ENCODE measurements at places on chromosomes 16 and 17.

GRCh38 chr16:5619304-5619703 lies 521.7 kb upstream of the EEF2KMT start:
- no peak for DNase-seq

DNA sequence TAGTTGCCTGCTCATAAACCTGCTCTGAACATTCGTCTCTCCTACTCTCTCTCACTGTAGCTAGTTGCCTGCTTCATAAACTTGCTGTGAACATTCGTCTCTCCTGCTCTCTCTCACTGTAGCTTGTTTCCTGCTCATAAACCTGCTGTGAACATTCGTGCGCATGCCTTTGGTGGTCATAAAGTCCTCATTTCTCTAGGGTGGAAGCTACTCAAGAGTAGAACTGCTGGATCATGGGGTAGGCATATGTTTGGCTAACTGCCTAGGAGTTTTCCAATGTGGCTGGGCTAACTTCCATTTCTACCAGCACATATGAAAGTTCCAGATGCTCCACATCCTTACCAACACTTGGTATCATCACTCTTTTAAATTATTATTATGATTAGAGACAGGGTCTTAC lies 174.6 kb upstream of the RPH3AL start:
- DNase-seq = no peak

DNA sequence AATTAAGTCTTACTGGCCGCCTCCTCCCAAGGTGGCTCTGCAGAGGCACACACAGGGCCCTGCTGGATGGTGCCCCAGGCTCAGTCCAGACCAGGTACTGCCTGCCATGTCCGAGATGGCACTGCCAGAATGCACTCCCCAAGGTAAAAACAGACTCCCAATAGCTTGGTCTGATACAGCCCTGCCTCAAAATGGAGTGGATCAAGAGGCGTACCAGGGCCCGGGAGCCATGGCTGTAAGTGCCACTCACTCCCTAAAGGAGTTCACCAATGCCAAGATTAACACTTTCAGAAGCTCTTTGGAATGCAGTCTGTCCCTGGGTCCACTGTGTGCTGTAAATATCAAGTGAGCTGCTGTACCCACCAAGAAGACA lies 576 bp upstream of the MYO18A start:
- no peak for DNase-seq

GRCh38 chr16:4358236-4358635 lies 7.1 kb upstream of the PAM16 start:
- DNase-seq = no peak

GRCh38 chr17:81252326-81252986 lies 13.3 kb downstream of the NDUFAF8 start:
- no peak for DNase-seq

DNA sequence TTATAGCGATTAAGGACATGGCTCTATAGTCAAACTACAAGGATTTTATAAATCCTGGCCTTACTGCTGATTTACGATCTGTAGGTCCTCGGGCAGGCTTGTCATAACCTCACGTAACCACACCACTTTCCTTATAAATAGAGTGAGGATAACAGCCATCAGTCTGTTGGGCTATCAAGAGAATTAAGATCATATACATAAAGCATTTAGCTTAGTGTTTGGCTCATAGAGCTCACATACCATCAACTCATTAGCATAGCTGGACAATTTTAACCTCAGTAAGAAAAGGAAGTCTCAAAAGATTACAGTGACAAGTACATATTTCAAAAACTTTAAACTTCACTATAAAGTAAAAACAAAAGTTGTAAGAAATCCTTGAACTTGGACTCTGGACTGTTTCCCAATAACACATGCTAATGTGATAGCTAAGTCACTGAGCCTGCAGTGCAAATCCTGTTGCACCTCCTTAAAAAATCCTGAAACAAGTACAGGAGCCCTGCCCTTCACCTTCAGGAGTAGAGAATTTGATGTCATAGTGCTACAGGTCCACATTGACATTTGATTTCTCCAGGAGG lies 20.8 kb upstream of the CLEC3A start:
- no peak for DNase-seq

DNA sequence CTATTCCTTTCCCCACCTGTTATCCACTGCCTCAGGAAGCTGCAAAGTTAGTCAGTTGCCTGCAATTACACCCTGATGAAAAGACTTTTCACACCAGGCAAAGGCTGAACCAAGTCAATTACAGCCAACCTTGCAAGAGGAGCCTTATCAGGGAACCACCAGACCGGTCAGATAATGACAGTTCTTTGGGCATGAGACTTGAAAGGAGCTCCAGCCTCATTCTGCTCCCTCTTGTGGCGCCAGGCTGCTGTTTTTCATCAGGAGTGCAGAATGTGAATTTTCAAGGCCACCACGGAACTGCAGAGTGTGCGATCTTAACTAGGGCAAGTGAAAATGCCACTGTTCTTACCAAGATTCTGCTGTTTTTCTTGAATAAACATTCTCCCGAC lies 22.5 kb downstream of the DNAI2 start:
- peak; percentile 31 for DNase-seq

GRCh38 chr17:39688475-39688835 lies 598 bp upstream of the PGAP3 start:
- DNase-seq = no peak

- DNase-seq = no peak
These were observed 113.9 kb upstream of the TBX2 start for GRCh38 chr17:61285526-61286320.

GRCh38 chr17:51860954-51861561 lies 297.5 kb downstream of the CA10 start:
- no peak for DNase-seq

GRCh38 chr16:27312580-27313421 lies 973 bp upstream of the IL4R start:
- no peak for DNase-seq

- no peak for DNase-seq
These were observed 19.0 kb upstream of the JPT2 start for GRCh38 chr16:1659031-1659430.

DNA sequence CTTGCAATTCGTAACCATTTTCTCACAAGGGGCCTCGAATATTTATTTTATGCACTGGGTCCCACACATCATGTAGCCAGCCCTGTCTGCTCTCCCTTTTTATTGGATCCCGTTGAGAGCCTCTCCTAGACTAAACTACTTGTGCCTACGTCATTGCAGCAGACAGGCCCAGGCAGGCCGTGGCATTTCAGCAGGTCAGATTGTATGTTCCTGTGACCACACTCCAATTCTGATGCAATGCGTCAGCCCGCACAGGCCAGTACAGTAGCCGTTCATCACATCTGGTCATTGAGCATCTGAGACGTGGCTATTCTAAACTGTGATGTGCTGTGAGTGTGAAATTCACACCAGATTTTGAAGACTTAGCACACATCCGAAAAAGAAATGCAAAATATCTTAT lies 42.2 kb downstream of the ABAT start:
- no peak for DNase-seq

- DNase-seq = no peak
These were observed 335.3 kb downstream of the SNX29 start for GRCh38 chr16:12311877-12312276.

DNA sequence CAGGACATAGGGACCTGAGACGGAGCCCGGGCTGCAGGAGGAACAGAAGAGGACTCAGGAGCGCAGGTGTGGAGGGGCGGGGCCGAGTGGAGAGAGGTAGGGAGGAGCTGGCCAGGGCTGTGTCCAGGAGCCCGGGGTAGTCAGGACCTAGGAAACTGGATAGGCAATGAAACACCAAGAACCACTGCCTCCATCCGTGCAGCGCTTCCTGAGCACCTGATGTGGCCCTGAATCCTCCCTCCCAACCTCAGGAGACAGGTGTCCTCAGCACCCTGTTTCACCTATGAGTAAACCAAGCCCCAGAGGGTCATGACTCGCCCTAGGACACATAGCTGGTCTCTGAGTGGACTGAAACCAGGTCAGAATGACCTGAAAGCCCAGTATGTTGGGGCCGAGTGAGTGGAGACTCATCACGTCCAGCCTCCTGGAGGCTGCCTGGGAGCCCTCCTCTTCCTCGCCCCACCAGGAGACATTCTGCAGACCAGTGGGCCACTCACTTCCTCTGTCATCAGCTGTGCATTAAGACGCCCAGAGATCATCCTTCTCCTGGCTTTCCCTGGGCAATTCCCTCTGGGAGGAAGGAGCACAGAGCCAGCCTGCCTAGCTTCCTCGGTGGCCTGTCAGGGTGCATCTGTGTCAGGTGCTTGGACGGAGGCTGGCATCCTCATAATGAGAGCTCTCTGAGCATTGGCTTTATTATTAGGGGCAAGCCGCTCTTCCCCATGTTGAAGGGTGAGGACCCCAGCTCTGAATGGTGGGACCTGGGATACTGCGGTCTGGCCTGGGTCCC lies 72.8 kb downstream of the SCNN1B start:
- no peak for DNase-seq

GRCh38 chr17:31266042-31266441 lies 31.0 kb downstream of the OMG start:
- DNase-seq = peak; percentile 6

DNA sequence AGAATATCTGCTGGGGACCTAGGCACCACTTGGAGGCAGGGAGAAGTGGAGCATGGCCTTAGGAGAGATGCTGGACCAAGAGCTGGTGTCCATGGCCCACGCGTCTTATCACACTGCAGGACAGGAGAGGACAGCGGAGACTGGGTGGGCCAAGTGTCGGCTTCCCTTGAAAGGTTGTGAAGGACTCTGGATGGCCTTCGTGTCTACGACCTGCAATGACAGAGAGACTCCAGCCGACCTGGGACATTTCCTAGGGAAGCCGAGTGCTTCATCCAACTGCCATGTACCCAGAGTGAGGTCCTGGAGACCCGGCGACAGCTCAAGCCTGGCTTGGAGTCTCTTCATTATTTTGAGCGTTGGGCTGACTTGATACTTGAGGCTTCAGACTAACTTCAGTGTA lies 20.5 kb downstream of the C1QTNF1 start:
- no peak for DNase-seq

GRCh38 chr16:11985250-11985649 lies 8.7 kb downstream of the SNX29 start:
- no peak for DNase-seq

- no peak for DNase-seq
These were observed 80.5 kb downstream of the COPRS start for GRCh38 chr17:31778523-31778922.

DNA sequence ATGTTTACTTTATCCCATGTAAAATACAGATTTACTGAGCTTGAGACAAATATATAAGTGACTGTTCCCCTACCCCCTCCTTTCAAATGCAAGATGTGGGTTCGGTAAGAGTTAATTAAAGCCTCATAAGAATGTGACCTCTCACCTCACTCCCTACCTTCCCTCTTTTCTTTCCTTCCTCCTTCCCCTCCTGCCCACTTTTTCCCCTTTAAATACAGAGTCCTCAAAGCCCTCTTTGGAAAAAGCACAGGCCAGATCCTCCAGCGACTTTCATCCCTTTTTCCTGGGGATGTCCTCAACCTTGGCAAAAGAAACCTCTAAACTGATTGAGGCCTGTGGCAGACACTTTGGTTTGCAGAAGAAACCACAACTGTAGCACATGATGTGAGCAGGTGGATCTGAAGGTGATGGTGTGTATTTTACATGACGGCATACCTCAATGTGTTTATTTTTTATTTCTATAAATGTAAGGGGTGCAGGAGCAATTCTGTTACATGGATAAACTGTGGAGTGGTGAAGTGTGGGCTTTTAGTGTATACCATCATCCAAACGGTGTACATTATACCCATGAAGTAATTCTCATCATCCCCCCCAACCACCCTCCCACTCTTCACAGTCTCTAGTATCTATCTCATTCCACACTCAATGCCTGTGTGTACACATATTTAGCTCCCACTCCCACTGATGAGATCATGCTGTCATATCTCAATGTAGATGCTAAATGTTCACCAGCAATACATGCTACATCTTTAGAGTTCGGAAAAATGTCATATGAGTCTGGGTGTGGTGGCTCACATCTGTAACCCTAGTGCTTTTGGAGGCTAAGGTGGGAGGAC lies 77.7 kb downstream of the XYLT1 start:
- peak; percentile 22 for DNase-seq

DNA sequence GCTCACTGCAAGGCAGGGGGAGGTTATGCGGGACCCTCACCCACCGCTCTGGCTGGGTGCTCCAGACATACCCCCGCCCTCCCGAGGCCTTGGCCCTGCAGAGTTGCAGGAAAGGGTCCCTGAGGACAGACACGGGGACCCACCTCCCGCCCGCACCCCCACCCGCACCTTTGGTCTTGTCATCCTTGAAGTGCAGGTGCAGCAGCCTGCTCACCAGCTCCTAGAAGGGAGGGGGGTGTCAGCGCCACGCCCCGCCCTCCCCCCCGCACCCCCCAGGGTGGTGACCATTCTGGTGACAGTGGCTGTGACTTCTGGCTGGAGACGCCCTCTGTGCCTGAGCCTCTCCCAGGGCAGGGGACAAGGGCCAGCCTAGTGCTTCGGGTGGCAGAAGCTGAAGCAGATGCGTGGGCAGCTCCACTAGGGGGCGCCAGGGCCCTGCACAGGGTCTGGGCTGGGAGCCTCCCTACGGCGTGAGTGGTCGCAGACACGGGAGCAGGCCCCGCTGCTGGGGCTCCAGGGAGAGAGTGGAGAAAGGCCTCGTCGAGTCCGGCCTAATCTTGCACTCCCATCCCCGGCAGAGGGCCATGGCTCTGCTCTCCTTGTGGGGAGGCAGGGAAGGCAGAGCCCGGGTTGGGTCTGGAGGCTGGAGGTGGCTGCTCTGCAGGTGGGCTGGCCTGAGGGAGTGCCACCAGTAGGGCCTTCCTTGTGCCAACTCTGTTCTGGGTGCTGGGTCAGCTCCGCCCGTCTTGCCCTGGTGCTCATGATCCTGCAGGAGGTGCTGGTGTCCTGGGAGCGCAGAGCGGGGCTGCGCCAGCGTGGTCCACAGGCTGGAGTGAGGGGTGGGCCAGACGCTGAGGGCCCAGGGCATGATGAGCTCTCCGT lies 2.7 kb downstream of the CENPX start:
- DNase-seq = peak; percentile 45

DNA sequence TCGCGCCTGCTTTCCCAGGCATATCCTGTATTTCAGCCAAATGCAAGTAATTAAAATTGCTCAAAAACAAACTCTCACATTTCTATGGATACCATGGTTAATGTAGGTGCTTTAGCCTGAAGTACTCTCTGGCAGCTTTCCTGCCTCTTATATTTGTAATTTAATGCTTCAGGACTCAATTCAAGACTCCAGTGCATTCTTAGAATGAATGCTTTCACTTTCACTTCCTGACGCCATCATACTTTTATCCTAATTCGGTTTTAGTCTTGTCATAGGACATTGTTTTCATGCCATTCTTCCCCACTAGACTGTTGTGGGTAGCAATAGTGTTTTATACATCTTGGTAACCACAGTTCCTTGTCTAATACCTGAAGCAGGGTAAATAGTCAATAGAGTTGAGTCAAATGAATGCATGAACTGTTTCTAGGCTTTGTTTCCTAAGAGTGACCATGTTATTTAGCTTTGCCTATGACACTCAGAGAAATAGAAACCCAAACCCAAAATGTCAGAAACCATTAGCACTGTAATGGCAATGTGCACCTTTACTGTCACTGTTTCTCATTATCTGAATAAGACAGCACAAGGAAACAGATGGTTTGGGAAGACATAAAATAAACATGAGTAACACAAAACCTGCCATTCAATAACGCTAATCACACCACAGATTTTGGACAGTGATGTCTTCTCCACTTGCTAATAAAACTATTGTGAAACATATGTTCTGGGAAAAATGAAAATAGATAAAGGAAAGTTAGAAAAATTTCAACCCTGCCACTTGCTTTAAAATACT lies 705.5 kb downstream of the CDH11 start:
- no peak for DNase-seq
